T-helper 2 cell (primary cell): ENCODE measurements at places on chromosomes 4 and X.

GRCh38 chr4:10007793-10008608 is 13.3 kb downstream of the SLC2A9 start:
- no peak for DNase-seq

GRCh38 chr4:1305781-1306455 is 16.2 kb downstream of the MAEA start:
- DNase-seq: peak; percentile 54

- DNase-seq: no peak
These were observed 47.1 kb downstream of the PCDH7 start for GRCh38 chr4:30767147-30767845.

DNA sequence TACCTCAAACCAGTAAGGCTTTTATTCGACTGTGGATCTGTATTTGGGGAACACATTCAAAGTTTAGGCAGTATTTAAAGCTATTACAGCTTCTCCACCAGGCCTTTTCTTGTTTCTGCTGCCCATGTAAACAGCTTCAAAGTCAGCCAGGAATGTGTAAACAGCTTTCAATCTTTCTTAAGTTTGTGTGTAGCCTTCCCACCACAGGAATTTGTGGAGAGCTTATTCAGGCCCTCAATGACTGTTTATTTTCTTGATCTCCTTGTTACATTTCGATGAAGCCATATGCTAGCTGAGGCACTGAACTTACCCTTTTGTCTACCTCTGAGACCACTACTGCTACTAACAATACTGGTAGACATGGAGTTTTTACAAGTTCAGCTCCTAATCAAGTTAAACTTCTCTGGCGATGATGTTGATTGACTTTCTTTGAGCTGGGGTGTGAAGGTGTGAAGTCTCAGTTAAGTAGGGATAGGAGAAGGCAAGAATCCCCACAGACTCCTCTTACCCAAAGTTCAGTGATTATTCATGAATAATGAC is 72.6 kb downstream of the NWD2 start:
- DNase-seq: no peak

DNA sequence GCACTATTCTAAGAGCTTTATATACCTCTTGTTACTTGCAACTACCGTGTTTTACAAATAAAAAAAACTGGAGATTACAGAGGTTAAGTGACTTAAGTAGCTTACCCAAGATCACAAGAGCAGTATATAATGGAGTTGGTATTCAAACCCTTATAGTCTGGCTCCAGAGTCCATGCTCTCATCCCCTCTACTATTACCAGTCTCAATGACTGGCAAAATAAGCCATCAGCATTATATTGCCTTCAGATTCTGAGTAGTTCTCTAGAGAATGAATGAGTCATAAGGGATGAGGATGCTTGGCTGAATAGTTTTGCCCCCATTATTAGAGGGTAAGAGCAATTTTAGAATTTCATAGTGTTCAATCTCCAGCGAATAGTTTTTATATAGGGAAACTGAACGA is 170.1 kb upstream of the ATOH1 start:
- DNase-seq: no peak

DNA sequence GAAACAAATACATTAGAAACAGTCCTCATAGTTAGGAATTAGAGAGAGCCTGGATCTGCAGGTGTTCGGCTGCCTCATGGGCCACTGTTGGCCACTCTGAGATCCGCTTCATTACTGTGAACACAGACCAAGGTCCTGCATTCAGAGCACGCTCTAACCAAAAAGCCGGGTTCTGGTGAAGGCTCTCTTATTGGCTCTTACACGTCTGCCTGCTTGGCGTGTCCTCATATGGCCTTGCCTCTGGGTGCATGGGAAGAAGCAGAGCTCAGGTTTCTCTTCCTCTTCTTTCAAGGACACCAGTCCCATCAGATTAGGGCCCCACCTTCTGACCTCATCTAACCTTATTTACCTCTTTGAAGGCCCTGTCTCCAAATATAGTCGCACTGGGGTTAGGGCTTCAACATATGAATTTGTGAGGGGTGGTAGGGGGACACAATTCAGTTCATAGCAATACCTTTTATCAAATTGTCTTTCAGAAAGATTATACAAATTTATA is 37.1 kb upstream of the ELF2 start:
- no peak for DNase-seq

GRCh38 chr4:41430792-41431191 is 107.2 kb upstream of the LIMCH1 start:
- no peak for DNase-seq

GRCh38 chrX:145865082-145865481 is 47.5 kb downstream of the SLITRK2 start:
- no peak for DNase-seq

GRCh38 chrX:17030092-17030491 is 83.6 kb downstream of the REPS2 start:
- no peak for DNase-seq

DNA sequence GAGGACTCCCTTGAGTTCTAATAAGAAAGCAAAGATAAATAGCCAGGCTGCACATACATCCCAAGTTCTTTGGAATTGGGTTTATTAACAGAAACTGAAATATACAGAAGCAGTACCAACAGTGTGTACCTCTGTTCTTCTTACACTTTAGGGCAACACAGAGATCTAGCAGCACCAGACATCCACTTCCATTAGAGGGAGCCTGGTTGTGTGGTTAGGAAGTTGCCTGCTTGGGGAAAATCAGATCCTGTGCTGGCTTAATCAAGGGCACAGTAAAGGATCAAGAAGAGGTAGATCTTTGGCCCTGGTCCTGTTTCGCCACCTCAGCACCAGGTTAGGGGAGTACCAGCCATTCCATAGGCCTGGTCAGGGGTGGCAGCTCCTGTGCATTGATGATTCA is 231.1 kb upstream of the ARHGAP24 start:
- no peak for DNase-seq

DNA sequence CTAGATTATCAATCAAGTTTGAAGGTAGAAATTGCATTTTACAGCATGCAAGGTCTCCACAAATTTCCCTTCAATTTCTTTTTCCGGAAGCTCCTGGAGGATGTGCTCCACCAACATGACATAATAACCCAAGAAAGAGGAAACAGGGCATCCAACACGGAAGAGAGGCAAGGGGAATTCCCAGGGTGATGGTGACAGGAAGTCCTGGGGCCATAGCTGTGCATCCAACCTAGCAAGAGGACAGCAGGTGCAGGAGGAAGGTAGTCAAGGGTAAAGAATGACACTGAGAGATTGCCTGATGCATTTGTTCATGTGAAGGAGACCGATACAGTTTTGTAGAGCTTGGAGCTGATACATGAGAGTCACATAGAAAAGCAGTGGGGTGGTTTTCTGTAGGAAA is 115.7 kb upstream of the LSM6 start:
- no peak for DNase-seq

- DNase-seq: no peak
These were observed 118.6 kb upstream of the NEIL3 start for GRCh38 chr4:177190995-177191580.

DNA sequence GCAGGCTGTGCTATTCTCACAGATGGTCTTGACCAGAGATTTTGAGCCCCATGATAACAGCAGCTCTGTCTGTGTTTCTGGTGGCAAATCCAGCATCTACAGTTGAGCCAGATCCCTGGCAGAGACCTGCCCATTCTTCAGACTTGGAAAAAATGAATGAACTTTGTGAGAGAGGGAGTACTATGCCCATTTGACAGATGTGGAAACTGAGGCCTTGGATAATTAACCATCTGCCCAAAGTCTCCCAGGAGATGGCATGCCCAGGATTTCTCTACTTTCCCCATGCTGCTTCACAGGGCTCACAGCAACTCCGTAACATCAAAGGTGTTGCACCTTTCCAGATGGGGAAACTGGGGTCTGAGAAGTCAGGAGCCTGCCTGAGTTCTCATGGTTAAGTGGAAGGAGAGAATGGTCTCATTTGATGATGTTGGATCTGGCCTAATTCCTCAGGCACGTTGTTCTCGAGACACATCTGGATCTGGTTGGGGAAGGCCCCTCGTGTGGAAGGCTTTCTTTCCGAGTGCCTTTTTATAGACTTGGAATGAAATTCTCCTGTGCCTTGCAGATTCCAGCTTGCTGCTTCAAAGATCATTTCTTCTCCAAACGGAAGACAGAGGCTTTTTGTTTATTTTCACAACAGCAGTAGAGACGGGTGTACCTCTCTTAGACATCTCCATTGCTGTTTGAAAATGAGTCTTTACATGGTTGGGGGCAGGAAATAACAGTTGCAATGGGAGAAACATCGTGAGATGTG is 73.3 kb upstream of the STX18 start:
- no peak for DNase-seq

GRCh38 chrX:132266583-132267355 is 47.5 kb upstream of the RAP2C start:
- DNase-seq: peak; percentile 2

- no peak for DNase-seq
These were observed 27.2 kb upstream of the SEC24B start for GRCh38 chr4:109406337-109406931.

DNA sequence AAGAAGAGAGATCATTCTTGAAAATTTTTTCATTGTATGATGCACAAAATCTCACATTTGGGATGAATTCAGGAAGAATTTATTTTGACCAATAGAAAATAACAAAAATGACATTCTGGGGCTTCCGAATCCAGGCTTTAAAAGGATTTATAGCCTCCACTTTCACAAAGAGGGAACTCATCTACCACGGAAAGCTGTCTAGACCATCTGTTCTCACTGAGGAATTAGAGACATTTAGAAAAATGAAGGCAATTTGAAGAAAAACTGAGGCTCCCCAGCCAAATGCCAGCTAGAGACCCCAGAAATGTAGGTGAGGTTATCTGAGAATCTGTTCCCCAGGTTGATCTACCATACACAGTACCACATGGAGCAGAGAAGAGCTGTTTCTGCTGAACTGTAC is 464.3 kb downstream of the TMA16 start:
- DNase-seq: no peak

DNA sequence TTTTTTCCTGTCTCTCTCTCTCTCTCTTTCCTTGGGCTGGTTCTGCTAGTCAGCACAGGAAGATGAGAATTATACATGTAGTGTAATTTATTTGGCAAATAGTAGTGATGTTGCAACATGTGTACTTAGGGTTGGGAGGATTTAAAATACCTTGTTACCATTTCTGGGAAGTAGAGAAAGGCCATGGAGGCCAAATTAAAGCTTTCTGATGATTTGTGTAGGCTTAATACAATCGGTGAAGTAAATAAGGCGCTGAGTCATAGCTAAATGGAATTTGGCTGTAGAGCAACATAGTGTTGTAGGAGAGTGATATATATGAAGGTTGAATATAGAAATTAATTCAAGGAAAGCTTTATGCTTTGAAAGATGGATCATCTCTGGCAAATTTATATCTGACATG is 295.3 kb downstream of the GRID2 start:
- DNase-seq: no peak

GRCh38 chrX:49059681-49060085 is 884 bp downstream of the CCDC120 start:
- DNase-seq: no peak

DNA sequence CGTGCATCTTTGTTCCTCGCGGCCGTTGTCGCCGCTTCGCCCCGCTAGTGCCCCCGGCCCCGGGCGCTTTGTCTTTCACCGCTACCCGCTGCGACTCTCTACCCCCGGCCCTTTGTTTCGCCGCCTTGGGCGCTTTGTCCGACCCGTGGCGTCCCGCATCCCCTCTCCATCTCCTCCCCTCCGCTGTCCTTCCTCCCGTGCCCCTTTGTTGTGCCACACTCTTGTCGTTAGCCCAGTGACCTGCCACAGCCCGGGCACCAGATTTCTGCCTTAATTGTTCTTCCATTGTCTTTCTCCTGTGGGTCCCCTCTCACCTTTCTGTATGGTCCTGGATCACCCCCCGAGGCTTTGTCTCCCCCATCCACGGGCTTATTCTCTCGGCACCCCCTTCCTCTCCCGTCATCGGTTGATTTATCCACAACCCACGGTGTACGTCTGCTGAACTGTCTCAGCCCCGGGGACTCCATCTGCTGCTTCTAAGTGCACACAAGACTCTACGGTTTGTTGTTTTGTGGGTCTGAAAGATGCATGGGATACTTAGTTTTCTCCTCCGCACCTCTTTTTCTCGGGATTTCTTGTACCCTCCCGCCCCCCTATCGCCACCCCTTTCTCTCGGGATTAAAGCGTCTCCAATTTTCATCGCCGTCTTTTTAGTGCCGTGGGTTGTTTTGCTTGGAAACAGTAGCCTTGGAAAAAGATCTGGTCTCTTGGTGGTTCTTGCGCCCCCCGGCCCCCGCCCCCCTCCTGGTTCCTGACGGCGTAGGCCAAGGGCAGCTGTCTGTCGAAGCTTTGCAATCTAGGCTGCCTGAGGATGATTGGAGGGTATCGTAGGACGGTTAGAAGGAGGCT is 783 bp downstream of the RBPJ start:
- peak; percentile 24 for DNase-seq

DNA sequence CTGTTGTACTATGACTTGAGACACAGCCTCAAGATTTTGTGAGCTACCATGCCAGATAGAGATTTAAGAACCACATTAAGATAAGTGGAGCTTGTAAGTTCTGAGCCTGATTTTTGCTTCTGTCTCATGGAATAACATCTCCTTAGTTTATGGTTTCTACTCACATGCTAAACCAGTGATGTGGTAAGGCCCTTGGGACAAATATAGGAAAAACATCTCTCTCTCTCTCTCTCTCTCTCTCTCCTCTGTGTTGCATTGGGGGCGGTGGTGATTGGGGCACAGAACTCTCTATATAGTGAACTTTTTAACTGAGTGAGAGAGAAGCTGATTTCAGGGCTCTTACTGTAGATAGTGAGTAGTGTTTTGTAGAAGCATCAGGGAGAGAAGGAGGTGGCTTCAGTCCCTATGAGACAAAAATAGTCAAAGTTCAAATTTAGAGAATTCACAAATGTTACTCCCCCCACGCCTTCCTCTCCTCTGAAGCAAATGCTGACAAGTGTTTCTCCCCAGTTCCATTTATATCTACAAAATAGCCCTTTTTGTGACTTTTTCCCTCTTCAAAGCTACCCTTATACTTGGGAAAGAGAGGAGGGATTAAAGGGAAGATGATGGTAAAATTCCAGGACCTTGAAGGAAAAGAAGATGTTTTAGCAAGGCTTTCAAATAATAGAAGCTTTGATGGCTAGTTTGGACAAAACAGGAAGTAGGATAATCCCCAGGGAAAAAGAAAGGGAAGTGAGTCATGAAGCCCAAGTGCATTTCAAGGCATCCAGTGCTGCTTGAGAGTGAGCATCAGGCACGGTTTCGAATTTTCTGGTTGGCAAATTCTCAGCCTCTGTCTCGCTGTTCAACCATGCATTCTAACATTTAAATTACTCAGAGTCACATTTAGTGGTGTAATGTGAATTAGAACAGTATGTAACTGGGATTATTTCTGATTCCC is 134.3 kb upstream of the AP1S2 start:
- DNase-seq: no peak
